ENCODE measurements at places on chromosomes 12 and 14. TPM values are rescaled to one million over a fixed set of nuclear protein-coding genes. Genes with fewer than 3 reads are reported as not detected.

Gene PROX2
- polyA plus RNA-seq: not detected

Gene MSRB3
- 0.25 TPM for polyA plus RNA-seq

- DNase-seq: peak; percentile 65
- no peaks in the 10 kb centered on the region for H3K27me3 ChIP-seq
- H3K36me3 ChIP-seq: no peaks in the 10 kb centered on the region
- no peak overlapping the region for H3K4me3 ChIP-seq
These were observed 31.7 kb downstream of the TNFAIP2 start for GRCh38 chr14:103155010-103155409.

DNA sequence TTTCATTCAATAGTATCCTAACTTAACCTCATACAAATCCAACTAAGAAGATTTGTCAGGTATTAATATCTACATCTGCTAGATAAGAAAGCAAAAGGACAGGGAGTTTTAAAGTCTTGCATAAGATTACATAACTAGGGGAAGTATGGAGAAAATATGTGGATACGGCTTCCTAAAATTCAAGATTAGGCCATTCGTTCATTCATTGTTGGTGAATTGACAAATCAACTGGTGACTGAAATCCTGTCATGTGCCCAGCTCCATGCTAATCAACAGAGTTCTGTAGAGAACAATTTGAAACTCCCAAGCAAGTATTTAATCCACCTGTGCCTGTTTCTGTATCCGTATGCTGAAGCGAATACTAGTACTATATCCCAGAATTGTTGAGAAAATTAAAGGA is 260.9 kb upstream of the USP15 start:
- no peak overlapping the region for H3K4me3 ChIP-seq
- H3K36me3 ChIP-seq: no peaks in the 10 kb centered on the region
- H3K4me1 ChIP-seq: peaks cover 18% of the 10 kb centered on the region

DNA sequence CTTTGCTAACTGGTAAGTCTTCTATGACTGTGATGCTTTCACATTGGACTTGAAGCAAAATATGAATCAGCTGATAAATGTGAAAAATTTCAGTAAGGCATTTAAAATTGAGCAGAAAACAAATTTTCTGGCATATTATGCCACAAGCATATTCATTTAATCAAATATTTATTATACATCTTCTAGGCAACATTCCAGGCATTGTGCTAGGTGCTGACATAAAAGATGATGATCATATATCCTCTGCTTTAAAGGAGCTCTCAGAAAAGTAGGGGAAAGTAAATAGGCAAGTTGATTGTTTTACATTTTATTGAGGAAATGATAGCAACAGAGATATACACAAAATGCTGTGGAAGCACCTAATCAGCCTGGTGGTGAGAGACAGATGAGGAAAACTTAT is 248.9 kb downstream of the SLC16A7 start:
- no peaks in the 10 kb centered on the region for H3K4me1 ChIP-seq
- no peak overlapping the region for H3K27ac ChIP-seq
- H3K36me3 ChIP-seq: no peaks in the 10 kb centered on the region
- no peaks in the 10 kb centered on the region for H3K27me3 ChIP-seq
